Stimulated activated CD4-positive, alpha-beta T cell treated with anti-CD3 and anti-CD28 coated beads, Interleukin-12 subunit alpha, Interleukin-12 subunit beta, amount 100 ng/mL, for 24 hours (primary cell): ENCODE measurements at places on chromosomes 5 and 9.

DNA sequence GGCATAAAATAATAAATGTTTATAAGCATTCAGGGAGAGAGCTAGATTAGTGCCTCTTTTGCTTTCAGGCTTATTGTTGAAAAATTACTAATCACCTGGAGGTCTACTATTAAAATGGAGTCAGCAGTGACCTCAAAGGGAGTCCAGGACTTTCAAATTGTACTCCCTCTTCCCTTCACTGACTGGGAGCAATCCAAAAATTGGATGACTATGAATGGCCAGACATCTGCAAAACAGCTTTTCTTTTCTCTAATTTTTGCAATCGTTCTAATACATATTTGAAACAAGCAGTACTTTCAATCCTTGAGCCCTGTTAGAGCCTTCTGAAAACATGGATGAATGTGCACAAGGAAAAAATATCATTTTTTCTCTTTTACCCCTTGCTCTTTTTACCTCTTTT lies 461.8 kb downstream of the TMEM232 start:
- no peak for DNase-seq

- no peak for DNase-seq
These were observed 272.0 kb downstream of the DMRTA1 start for GRCh38 chr9:22718653-22719052.

- no peak for DNase-seq
These were observed 744 bp downstream of the GMCL2 start for GRCh38 chr5:178186427-178186826.

- DNase-seq, result no peak
These were observed 44.9 kb upstream of the GNPDA1 start for GRCh38 chr5:142057697-142058056.

GRCh38 chr5:28726815-28727214 lies 1688.4 kb upstream of the CDH9 start:
- DNase-seq, result no peak
